ENCODE measurements at places on chromosomes 3 and 15. TPM values are rescaled to one million over a fixed set of nuclear protein-coding genes. Genes with fewer than 3 reads are reported as not detected.

GRCh38 chr3:46997453-46998091, 18.1 kb downstream of the NBEAL2 start:
- no peak overlapping the region for H3K4me3 ChIP-seq
- no peaks in the 10 kb centered on the region for H3K4me1 ChIP-seq
- DNase-seq, result no peak
- H3K27me3 ChIP-seq, result no peaks in the 10 kb centered on the region

DNA sequence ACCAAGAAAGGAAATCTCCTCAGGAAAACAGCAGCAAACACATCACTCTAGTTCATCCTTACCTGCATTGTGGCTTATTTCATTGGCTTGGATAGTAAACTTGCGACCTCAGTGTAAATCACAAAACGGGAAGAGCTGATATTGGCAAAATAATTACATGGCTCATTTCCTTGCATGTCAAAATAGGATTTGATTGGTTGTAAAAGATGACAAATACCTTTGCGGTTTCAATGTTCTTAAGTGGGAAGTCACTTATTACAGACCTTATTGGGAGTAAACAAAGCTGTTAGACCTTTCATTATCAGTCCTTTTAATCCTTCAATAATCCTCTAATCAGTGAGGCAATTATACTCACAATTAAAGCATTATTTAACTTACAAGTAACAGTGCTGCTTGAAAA, 590.6 kb downstream of the MAGI1 start:
- DNase-seq, result no peak
- no peaks in the 10 kb centered on the region for H3K4me1 ChIP-seq
- H3K27me3 ChIP-seq, result no peaks in the 10 kb centered on the region

The ITIH3 gene
- 0.78 TPM for total RNA-seq

DNA sequence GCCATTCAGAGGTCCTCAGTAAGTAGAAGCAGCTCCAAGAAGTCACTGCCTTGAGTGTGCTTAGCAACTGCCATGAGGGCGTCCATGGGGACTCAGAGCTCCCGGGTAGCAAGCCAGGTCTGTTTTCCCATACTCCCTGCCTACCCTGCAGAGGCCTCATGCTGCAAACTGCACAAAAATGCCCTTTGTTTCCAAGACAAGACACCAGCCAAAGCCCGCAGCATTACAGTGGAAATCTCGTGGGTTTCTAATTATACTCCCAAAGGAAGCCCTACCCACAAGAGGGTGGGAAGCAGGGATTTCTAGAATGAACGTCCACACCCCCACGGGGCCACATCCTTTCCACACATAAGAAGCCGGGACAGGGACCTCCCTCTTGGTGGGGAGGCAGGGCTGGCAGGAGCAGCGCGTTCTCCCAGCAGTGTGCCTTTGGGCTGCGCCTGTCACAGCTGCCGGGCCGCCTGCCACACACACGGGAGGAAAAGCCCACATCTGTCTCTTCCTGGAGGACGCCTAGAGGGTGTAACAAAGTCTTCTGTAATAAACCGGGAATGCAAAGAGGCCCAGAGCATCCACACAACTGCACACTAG, 31.1 kb downstream of the FAM174B start:
- no peaks in the 10 kb centered on the region for H3K36me3 ChIP-seq
- DNase-seq, result no peak
- H3K27me3 ChIP-seq, result no peaks in the 10 kb centered on the region
- no peak overlapping the region for H3K4me3 ChIP-seq

- peak overlapping the region; percentile 16 for H3K4me3 ChIP-seq
- H3K4me1 ChIP-seq, result peaks cover 72% of the 10 kb centered on the region
- DNase-seq, result no peak
Observed at GRCh38 chr3:16441371-16441875, 72.1 kb downstream of the RFTN1 start.

DNA sequence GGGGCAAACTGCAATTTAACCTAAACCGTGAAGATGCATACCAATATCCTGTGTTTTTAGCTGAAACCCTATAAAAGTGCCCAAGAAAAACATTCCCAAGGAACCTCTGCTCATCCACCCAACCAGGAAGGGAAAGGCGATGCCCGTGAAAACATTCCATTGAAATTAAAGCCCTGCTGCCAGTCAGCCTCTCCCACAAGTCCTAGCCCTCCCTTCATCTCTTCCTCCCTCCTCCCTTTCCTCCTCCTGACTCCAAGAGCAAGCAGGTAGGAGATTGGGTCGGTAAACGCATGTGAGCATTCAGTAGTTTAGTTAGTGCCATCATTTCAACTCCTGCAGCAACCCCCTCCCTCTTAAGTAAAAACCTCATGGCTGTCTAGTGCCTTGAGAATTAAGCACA, 27.7 kb downstream of the HES1 start:
- peaks cover 39% of the 10 kb centered on the region for H3K4me1 ChIP-seq
- no peak overlapping the region for H3K27ac ChIP-seq
- DNase-seq, result no peak
- no peak overlapping the region for H3K4me3 ChIP-seq

DNA sequence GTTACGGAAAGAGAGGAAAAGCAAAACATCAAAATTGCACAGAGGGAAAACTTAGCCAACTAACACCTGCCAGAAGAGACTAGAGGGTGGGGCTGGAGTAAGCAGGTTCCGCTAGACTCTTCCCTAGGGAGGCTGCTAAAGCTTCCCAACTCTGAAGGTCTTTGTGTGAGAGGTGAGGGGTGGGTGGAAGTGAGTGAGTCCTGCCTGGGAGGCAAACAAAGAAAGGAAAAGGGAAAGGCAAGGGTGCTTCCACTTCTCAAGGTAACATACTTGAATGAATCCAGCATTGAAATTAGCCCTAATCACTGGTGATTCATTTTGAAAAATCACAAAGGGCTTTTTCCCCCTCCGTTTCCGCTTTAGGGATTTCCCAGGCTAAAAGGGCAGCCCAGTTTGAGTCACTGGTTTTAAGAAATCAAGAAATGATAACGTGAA, 220.5 kb upstream of the ADAMTS9 start:
- no peak overlapping the region for H3K4me3 ChIP-seq
- peaks cover 3% of the 10 kb centered on the region for H3K27me3 ChIP-seq
- H3K27ac ChIP-seq, result no peak overlapping the region
- no peaks in the 10 kb centered on the region for H3K36me3 ChIP-seq
- DNase-seq, result no peak

DNA sequence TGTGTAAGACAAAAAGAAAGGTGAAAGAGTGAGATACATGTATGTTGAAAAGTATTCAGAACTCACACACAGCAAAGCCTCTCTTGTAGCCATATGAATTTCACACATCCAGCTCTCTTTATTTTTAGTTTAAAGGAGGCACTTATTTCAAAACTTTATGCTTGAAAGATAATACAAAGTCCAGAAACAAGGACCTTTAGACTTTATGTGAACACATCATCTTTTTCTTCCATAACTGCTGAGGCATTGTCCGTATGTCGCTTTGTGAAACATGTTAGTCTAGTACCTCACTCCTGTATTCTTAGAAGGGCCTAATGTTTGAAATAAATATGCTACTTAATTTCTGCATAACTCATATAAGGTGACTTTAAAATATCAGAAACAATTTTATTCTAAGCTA, 763.4 kb downstream of the GBE1 start:
- DNase-seq, result no peak
- no peaks in the 10 kb centered on the region for H3K4me1 ChIP-seq
- H3K27me3 ChIP-seq, result peaks cover 8% of the 10 kb centered on the region
- H3K4me3 ChIP-seq, result no peak overlapping the region

DNA sequence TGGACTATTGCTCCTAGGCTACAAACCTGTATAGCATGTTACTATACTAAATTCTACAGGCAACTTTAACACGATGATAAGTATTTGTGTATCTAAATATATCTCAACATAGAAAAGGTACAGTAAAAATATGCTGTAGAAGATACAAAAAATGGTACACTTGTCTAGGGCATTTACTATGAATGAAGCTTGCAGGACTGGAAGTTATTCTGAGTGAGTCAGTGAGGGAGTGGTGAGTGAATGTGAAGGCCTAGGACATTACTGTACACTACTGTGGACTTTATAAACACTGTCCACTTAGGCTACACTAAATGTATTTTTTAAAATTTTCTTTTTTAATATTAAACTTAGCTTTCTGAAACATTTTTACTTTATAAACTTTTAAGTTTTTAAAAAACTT, 140.5 kb upstream of the SGO1 start:
- no peaks in the 10 kb centered on the region for H3K36me3 ChIP-seq
- H3K4me3 ChIP-seq, result no peak overlapping the region
- no peak overlapping the region for H3K27ac ChIP-seq
- no peak for DNase-seq

DNA sequence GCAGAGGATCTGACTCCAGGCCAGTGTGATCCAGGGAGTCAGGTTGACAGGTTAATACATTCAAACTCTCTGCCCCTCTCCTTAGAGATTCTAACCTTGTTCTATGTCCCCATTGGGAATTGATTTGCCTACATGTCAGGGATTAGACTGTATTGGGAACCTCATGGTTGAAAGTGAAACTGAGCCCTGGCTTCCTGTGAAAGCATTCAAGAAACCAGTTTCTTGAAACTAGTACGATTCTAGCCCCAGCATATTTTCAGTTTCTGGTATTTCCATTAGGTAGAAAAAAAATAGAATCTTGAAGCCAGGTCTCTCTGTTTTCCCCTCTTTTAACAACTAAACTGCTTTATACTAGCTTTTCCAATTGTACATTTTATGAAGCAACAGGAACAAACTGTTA, 140.4 kb upstream of the ABI3BP start:
- DNase-seq, result no peak
- peaks cover 2% of the 10 kb centered on the region for H3K36me3 ChIP-seq
- peak overlapping the region; percentile 20 for H3K27ac ChIP-seq
- no peak overlapping the region for H3K4me3 ChIP-seq

DNA sequence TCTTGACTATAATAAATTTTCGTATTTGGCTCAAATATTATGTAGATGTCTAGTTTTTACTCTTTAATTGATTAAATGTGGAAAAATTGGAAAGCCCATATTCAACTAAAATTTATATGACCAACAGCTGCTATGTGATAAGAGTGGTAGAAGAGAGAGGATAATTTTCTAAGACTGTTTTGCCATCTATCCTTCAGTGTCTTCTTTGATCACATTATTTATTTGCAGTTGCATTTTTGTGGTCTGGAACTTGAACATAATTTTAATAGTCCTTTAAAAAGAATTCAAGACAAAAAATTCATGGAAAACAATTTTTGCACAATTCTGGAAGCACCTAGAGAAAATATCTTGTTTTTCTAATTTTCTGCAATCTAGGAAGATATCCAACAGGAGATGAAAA, 213.3 kb upstream of the THBS1 start:
- H3K27ac ChIP-seq, result no peak overlapping the region
- peaks cover 40% of the 10 kb centered on the region for H3K4me1 ChIP-seq
- H3K36me3 ChIP-seq, result peaks cover 3% of the 10 kb centered on the region
- no peak overlapping the region for H3K4me3 ChIP-seq
- H3K27me3 ChIP-seq, result no peaks in the 10 kb centered on the region

The SLC24A1 gene
- total RNA-seq, result 14.8 TPM

GRCh38 chr15:50916400-50916799, 7.9 kb downstream of the AP4E1 start:
- no peaks in the 10 kb centered on the region for H3K27me3 ChIP-seq
- H3K27ac ChIP-seq, result no peak overlapping the region

- H3K27ac ChIP-seq, result peak overlapping the region; percentile 77
- peaks cover 71% of the 10 kb centered on the region for H3K4me1 ChIP-seq
- peaks cover 3% of the 10 kb centered on the region for H3K36me3 ChIP-seq
- H3K4me3 ChIP-seq, result no peak overlapping the region
- no peaks in the 10 kb centered on the region for H3K27me3 ChIP-seq
Observed at GRCh38 chr15:70806992-70807712, 43.8 kb upstream of the UACA start.

GRCh38 chr3:127755305-127755681, 67.0 kb downstream of the MGLL start:
- peaks cover 28% of the 10 kb centered on the region for H3K4me1 ChIP-seq
- no peak overlapping the region for H3K27ac ChIP-seq
- H3K27me3 ChIP-seq, result no peaks in the 10 kb centered on the region
- no peak for DNase-seq
- H3K36me3 ChIP-seq, result peaks cover 23% of the 10 kb centered on the region

DNA sequence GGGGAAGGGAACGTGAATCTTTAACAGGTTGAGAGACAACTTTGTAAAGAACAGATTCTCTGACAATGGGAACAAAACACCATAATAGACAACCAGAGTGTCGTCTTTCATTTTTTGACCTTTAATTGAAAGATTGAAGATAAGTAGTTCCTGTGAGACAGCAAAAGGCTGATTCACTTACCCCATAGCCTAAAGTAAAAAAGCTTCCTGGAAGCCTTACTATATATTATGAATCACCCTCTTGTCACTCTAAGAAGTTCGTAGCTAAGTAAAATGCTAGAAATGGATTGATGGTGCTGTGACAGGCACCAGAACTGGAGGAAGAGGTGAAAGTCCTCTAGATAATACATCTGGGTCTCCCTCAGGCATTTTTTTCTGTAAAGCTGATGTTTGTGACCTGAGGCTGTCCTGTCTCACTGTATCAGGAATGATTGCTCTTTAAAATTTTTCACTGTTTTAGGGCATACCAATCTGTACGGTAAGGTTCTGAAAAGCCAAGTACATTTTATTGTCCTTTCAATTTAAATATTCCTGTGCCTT, 824.6 kb upstream of the SEMA6D start:
- H3K4me3 ChIP-seq, result no peak overlapping the region
- no peak overlapping the region for H3K27ac ChIP-seq
- no peaks in the 10 kb centered on the region for H3K36me3 ChIP-seq
- no peaks in the 10 kb centered on the region for H3K27me3 ChIP-seq
- no peak for DNase-seq

- no peak overlapping the region for H3K27ac ChIP-seq
- no peak overlapping the region for H3K4me3 ChIP-seq
- no peak for DNase-seq
Observed at GRCh38 chr15:66285533-66286280, 7.7 kb upstream of the DIS3L start.

The KLHL6 gene
- total RNA-seq, result not detected

The ACAN gene
- 11.6 TPM for total RNA-seq

The TMEM158 gene
- total RNA-seq, result 15.0 TPM

DNA sequence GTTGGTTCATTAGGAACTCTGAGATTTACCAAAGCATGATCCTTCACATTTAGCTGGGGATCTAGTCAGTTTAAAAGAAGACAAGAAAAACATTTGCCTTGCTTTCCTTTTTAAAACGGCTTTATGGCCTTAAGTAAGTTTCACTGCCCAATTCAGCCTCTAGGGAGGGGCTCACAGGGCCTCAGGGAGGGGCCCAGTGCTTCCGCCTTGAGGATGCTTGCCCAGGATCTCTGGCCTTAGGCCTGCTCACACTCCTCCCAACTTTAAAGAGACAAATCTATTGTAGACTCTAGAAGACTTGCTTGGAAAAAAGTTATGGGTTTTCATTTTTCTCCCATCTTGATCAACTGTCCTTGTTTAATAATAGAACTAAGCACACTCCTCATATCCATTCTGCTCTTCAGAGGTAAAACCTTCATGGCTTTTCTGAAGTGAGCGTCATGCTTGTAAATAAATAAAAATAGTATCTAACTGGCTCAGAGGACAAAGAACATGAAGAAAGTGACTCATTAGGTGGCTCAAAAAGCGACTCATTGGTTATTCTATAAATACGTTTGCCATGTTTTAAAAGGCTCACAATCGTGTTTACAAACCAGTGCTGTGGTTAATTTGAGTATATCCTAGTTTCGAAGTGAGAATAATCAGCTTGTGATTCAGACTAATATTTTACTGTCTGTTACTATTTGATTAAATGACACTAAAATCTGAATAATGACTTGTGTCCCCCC, 13.7 kb downstream of the PDHB start:
- H3K36me3 ChIP-seq, result peaks cover 23% of the 10 kb centered on the region
- H3K27ac ChIP-seq, result peak overlapping the region; percentile 77
- H3K4me3 ChIP-seq, result no peak overlapping the region
- no peak for DNase-seq

The EFCC1 gene
- total RNA-seq, result 0.13 TPM
